Activated T-cell treated with anti-CD3 and anti-CD28 coated beads, Interleukin-2, amount 50 U/mL, for 4 hours (primary cell): ENCODE measurements at places on chromosomes 6 and 20.

DNA sequence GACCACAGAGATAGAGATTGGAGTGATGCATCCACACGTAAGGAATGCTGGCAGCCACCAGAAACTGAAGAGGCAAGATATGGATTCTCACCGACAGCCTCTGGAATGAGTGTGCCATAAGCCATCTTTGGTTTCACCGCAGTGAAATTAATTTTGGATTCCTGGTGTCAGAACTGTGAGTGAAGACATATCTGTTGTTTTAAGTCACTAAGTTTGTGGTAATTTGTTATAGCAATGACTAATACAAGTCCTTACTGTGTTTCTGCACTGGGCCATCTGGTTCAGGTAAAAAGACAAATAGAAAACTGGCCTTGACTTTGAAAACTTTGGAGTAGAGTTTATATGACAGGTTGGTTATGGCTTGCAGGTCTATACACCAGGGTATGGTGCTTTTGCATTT is 261.9 kb downstream of the PHF3 start:
- no peak for DNase-seq

- DNase-seq, result no peak
These were observed 42.7 kb upstream of the HINT3 start for GRCh38 chr6:125913864-125914351.

DNA sequence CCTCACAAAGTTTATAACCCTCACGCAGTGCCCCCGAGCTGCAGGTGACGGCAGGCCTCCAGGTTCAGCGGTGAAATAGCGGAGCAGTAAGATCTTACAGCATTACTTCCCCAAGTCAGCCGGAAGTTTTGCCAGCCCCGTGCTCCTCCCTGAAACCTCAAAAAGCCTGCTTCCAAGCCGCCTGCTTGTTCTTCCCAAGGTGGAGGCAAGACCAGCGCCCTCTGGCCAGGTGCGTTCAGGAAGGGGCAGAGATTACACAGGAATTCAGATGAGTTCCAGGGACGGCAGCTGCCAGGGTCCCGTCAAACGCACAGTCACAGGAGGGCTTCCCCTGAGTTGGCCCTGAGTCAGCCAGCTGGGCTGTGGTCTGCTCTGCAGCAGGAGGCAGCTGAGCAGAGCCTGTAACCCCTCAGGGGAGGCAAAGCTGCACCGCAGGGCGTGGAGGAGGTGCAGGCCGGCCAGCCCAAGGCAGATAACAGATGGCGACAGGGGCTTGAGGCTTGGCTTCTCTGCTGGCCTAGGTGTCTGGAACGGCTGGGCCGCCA is 124.1 kb upstream of the RPS6KA2 start:
- no peak for DNase-seq

GRCh38 chr20:52496191-52496590 is 304.6 kb upstream of the ZFP64 start:
- no peak for DNase-seq

- no peak for DNase-seq
These were observed 35.2 kb downstream of the SLX4IP start for GRCh38 chr20:10470276-10470675.

DNA sequence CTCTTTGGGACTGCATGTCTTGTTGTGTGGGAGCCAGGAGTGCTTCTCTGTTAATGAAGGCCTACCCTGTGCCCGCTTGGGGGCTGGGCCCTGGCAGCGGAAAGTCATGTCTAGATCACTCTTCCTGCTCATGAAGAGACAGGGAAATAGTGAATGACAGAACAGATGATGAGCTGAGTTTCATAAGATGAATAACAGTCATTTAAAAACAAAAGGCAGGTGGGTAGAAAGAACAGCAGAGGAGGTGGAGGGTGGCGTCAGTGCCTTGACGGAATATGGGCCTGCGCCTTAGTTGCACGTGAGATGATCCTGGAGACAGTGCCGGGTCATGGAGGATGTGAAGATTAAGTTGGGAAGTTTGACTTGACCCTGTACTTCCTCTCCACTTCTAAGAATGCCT is 85.5 kb downstream of the ARID1B start:
- peak; percentile 13 for DNase-seq

DNA sequence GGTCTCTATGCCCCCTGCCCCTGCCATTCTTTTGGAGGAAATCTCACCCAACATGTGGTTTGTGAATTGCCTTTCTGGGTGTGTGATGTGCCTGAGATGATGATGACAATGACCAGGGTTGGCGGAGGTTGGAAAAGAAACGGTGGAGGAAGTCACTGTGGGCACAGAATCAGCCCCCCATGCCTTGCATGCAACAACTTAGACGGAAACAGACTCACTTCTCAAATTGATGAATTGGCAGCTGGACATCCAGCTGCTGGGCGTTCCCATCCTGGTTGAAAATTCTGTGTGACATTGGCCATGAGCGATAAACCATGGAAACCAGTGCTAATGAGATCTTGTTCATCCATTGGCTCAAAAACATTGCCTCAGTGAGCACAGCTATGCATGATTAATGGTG is 95.8 kb upstream of the LY86 start:
- no peak for DNase-seq

DNA sequence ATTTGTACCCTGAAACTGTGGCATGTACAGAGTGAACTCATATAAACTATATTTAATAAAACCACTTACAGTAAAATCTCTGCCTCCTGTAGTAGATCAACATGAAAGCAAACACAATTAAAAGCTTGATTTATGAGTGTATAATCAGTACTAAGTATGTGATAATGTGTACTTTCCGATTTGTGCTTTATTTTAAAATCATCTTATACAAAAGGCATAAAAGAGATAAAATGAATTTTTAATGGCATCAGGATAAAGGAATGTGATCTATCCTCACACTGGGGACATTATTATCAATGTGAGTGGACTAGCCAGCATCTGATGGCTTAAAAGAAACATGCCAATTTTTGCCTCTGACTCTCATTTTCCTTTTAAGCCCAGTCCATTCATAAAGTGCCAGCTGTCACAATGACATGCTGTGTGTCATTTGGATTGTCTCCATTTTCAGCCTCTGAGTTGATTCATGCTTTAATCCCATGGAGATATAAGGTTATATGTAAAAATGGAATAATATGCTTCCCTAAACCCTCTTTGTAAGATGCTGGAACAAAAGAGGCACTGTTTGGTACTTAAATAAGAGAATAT is 831.6 kb upstream of the EYS start:
- DNase-seq, result no peak

- no peak for DNase-seq
These were observed 275.1 kb downstream of the GRIK2 start for GRCh38 chr6:101668496-101669030.

- DNase-seq, result no peak
These were observed 139.1 kb upstream of the POU3F2 start for GRCh38 chr6:98695091-98695801.

DNA sequence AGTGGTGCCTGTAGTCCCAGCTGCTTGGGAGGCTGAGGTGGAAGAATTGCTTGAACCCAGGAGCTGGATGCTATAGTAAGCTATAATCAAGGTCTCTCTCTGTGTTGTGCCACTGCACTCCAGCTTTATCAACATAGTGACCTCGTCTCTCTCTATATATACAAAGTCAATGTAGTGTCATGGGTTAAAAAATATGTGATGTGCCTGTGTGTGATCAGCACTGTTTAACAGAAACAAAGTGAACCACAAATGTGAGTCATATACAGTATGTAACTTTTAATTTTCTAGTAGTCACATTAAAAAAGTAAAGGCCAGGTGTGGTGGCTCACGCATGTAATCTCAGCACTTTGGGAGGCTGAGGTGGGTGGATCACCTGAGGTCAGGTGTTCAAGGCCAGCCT is 85.3 kb upstream of the RNF24 start:
- DNase-seq, result no peak

DNA sequence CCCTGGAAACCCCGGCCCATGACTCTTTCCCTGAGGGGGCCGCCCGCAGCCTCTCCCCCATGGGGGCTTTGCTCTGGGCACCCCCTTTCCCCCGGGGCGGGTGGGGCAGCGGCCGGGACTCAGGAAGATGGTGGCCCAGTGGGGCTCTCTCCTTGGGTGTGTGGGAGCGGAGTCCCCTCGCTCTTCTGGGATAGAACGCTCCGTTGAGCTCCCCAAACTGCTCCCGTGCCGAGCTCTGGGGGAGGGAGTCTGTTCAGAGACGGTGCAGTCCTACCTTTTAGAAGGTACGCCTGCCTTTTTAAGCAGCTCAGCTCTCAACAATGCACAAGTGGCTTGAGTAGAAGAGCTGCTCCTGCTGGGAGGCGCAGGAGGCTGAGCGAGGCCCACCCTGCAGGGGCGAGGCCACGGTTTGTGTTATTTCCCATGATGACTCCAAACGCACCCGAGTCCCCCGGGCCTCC is 21.7 kb upstream of the BHLHE23 start:
- DNase-seq, result no peak

GRCh38 chr6:20479060-20479459 is 55.2 kb upstream of the CDKAL1 start:
- no peak for DNase-seq

- peak; percentile 57 for DNase-seq
These were observed 142.2 kb downstream of the NFATC2 start for GRCh38 chr20:51400051-51400926.

- DNase-seq, result no peak
These were observed 7.7 kb downstream of the BRPF3 start for GRCh38 chr6:36204068-36204753.

DNA sequence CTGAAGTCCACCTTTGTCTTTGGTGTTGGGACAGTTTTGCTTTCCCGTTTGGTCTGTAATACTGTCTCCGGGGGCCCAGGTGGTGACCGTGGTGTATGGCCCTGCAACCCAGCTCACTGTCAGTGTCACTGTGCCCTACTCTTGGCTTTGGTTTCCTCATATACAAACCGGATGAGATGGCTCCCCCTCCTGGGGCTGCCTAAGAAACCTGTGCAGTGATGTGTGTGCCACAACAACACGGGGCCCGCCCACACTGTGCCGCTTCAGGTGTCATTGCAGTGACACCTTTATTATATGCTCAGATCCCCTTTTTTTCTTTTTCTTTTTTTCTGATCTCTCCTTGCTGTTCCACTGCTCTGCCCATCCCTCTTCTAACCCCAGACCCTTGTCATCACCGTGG is 73.9 kb downstream of the RAMACL start:
- DNase-seq, result peak; percentile 41

DNA sequence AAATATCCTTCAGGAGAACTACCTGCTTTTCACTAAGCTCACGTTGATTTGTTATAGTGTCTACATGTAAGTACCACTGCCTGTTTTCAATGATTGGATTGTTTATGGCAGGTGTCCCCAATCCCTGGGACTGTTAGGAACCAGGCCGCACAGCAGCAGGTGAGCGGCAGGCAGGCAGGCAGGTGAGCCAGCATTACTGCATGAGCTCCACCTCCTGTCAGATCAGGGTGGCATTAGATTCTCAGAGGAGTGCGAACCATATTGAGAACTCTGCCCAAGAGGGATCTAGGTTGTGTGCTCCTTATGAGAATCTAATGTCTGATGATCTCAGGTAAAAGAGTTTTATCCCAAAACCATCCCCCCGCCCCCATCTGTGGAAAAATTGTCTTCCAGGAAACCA is 303.3 kb downstream of the EYA4 start:
- DNase-seq, result no peak

GRCh38 chr20:50041246-50041873 is 58.6 kb downstream of the SNAI1 start:
- no peak for DNase-seq

- DNase-seq, result no peak
These were observed 140.3 kb upstream of the TCF21 start for GRCh38 chr6:133748628-133749027.

DNA sequence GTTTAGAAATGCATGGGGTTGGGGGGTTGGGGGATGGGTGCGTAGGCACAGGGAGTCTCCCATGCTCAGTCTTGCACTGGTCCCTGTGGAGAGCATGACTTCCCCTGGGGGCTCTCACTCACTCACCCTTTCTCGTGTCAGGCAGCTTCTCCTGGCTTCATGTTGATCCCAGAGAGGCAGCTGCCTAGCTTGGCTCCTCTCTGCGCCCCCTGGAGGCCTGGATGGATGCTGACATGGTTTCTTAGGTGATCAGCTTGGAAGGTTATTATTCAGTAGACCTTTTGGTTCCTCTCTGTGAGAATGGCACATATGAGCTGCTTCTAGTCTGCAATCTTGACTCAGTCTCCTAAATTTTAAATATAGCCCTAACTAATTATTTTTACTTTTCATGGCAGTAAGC is 109.3 kb upstream of the FAM83B start:
- DNase-seq, result no peak

- DNase-seq, result no peak
These were observed 79.8 kb upstream of the SCAF8 start for GRCh38 chr6:154653385-154653784.

DNA sequence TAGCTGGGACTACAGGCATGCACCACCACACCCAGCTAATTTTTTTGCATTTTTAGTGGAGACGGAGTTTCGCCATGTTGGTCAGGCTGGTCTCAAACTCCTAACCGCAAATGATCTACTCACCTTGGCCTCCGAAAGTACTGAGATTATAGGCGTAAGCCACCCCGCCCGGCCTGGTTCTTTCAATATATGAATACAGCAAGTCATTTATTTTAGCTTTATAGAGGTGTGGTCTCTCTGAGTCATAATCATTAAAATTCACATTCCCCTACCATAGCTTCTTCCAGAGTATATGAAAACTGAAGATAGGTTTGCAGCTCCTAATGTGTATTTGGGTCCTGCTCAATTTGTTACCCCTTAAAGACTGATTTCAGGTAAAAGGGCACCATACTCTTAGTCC is 88.5 kb upstream of the FAM8A1 start:
- DNase-seq, result no peak
